ENCODE measurements at places on chromosomes 1 and 21.

- DNase-seq, result no peak
These were observed 2.2 kb upstream of the FRRS1 start for GRCh38 chr1:99768524-99769245.

GRCh38 chr1:225446981-225447615, 19.3 kb upstream of the LBR start:
- DNase-seq, result no peak

DNA sequence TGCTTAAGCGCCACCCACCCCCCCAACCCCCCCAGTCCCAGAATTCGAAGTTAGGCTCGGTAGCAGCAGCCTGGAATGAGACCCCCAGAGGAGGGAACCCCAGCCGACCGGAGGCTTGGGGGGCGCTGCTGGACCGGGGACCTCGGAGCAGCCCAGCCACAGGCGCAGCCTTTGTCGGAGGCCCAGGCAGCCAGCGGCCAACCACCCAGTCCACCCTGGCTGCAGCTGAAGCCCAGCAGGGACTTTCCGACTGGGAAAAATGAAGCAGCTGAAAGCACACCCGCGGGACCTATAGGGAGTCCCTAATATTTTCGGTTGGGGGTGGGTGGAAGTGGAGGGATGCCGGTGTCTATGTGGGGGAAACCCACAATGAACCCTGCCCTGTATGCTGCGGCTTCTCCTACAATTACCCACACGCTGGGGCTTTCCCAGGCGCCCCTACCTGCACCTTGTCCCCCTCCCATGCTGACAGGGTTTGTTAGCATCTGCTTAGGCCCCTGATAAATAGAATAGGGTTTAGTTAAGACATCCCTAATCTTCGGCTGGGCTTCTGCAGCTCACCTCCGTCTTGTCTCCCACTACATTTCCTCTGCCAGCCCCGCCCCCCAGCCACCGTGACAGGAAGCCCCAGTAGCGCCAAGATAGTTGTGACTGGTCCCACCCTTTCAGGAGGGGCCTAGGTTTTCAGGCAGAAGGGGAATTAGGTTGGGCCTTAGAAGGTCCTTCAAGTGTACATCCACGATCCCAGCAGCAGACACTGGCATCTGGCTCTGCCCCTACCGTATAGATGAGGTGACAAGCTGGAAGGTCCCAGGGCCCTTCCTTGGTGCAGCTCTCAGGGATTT, 838 bp downstream of the CCDC28B start:
- DNase-seq, result peak; percentile 66

DNA sequence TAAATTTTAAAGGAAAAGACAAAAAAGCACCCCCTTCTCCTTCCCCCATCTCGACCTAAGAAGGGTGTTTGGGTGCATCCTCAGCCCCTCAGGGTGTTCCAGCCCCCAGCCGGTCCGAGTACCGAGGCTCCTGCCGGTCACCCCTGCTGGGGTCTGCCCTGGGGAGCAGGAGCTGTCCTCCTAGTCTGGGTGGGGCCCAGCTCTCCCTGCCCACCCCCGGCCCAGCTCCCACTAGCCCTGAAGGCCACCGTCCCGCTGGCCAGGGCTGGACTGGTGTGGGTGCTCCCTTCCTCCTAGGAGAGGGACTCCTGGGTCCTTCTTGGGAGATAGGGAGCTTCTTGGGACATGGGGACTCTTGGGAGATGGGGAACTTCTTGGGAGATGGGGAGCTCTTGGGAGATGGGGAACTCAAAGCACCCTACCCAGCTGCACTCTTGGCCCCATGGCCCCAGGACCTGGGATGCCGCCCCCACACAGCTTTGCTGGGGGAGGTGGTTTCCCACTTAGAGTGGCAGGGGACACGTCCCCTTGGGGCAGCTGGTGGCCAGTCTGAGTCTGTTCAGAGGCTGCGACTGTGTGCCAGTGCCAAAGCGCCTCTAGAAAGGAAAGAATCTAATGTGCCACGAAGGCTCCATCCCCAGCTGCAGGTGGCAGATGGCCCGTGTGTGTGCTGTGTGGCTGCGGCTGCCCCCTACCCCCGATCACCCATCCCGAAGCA, 44.5 kb downstream of the MORN1 start:
- DNase-seq, result no peak

DNA sequence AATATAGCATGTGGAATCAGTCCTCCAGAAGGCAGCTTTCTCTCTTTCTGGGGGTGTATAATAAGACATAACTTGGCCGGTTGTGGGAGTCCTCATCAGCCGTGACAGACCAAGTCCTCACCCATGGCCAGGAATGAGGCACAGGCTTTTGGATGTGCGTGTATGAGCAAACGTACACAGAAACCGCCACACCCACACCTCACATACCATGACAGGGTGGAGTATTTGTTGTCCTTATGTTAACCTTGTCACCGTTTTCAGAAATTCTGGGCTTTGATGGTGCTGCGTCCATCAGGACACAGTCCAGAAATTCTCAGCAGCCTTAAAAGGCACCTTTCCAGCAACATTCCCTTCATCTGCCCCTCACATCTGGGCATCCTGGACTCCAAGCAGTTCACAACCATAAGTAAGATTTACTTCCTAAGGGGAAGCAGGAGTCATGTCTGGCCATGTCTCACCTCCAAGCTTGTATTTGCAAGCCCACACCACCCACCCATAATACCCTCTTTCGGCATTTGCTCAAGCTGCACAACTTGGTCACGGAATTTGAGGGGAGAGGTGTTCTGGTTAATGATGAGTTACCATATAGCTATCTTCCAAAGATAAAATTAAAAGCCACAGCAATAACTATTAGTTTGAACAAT, 12.4 kb downstream of the C1orf116 start:
- no peak for DNase-seq

- no peak for DNase-seq
These were observed 779.9 kb downstream of the KCNT2 start for GRCh38 chr1:195828325-195828724.

DNA sequence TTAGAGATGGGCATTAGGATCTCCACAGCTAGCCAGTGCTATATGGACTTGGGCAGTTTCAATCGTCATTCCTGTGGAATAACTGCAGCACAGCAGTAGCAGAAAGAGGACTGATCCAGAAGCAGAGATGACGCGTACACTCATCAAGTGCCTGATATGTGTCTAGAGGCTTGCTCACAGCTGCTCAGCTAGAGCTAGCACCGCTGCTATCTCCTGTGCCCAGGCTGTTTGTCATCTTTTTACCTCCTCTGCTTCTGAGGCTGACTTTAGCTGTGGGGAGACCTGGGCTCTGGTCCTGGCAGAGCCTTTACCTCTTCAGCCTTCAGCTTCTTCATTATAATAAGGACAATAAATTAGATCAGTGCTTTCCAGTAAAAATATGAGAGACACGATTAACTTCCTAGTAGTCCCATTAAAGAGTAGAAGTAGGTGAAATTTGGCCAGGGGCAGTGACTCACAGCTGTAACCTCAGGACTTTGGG, 5.3 kb downstream of the TENT5C start:
- DNase-seq, result no peak

GRCh38 chr1:94803517-94804441, 16.4 kb upstream of the SLC44A3 start:
- DNase-seq, result no peak

- no peak for DNase-seq
These were observed 8.6 kb upstream of the IER5 start for GRCh38 chr1:181079920-181080319.

GRCh38 chr1:205258719-205259118, 31.0 kb downstream of the TMCC2 start:
- no peak for DNase-seq

- DNase-seq, result no peak
These were observed 158.6 kb upstream of the AJAP1 start for GRCh38 chr1:4495809-4496208.

- no peak for DNase-seq
These were observed 60.1 kb downstream of the COL18A1 start for GRCh38 chr21:45465105-45465504.

DNA sequence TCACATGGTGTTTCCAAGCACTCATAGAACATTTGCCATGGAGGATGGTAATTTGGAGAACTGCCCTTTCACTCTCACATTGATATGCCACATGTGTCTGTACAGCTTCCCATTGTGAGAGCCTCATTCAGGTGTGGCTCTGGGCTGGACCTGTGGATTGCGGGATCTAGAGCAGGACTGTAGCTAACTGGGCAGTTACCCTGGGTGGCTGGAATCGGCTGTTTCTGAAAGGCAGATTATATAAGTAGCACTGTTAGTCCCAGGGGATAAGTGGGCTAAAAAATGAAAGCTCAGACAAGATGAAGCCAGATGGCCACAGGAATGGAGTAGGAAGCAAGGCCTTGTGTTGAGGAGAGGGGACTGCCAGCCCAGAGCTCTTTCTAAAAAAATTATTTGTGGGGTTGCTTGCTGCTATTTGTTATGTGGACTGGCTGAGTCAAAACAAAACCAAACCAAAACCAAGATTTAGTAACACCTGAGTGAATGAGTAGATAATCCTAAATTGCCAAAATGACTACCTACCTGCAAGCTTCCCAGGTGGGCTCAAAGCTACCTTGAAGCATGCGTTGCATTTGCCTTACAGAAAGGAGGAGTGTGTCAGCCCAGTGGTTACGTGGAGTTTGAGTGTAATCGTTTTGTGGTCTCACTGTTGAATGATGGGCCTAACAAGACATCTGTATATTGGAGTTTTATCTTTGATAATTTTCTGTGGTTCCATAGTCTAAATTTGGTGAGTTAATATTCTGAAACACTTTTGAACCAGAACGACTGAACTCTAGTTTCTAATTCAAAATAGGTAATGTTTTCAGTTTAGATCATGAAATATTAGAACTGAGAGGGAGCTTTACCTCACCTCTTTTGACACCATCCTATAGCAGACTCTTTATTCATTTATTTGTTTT, 58.0 kb downstream of the SDCCAG8 start:
- DNase-seq, result no peak

- no peak for DNase-seq
These were observed 8.8 kb downstream of the NCMAP start for GRCh38 chr1:24564695-24565094.

DNA sequence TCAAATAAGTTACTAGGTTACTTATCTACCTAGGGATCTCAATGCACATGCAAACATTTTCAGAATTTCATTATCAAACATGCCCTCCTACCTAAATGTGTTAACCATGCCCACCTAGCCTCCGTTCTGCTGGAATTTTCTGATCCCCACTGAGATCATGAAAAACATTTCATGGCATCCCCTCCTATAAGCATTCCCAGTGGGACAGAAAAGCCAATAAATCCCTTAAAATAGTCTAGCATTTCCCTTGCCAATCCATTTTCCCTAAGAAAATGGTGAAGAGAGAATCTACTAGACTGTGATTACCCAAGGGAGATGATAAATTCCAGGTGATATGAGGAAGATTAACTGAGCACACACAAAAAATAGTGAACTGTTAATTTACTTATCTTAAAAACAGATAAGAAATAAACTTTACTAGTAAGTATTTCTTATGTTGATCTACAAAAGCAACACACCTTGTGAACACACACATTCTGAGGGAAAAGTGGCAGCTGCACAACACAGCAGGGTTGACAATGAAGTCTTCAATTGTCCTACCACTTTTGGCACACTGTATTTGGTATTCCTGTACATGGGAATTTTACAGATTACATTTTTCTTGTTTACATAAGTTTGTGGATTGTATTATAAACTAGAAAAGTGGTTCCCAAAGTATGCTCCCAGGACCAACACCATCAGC, 49.6 kb downstream of the ARID4B start:
- no peak for DNase-seq

DNA sequence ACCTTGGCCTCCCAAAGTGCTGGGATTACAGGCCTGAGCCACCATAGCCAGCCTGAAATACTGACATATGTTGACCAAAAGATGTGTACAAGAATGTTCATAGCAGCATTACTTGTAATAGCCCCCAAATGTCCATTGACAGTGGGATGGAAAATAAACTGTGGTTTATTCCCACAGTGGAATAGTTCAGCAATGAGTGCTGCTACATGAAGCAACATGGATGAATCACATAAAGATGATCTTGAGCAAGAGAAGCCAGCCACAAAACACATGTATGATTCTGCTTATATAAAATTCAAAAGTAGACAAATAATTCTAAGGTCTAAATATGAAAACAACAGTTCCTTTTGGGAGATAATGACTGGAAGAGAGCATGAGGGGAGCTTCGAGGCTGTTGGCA, 9.1 kb upstream of the CREG1 start:
- DNase-seq, result no peak

GRCh38 chr1:162171111-162171510, 101.6 kb downstream of the NOS1AP start:
- DNase-seq, result no peak

DNA sequence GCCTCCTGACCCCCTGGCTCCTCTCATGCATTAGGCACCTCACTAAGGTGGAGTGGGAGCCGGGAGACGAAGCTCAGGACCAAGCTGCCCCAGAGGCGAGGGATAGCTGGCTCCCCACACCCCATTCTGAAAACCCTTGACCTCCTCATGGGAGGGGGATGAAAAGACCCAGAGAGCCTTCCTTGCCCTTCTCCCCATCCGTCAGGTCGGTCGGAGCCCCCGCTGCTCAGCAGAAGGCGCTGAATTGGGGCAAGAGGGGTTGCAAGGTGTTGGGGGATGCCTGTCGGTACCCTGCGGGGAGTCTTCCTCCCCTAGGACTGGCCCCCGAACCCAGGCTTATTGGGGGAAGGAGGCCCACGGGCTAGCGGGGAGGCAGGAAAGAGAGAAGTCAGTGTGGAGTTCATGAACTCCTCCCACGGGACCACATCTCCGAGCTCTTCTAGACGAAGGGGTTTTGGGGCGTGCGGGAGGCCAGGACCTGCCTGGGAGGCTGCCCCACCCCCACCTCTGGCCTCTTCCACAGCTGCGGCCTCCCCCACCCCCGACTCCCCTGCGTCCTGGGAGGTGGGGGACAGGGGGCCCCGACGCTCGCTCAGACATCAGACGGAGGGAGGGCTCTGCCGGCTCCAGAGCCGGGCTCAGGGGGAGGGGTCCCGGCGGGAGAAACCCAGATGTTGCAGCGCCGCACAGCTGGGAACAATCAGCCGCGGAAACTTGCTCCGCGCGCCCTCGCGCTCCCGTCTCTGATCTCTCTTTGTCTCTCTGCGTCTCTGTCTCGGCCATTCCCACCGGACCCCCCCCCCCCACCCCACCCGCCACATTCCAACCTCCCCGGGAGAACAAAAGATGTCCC, 719 bp downstream of the MFAP2 start:
- DNase-seq, result no peak

- peak; percentile 1 for DNase-seq
These were observed 41.0 kb upstream of the DR1 start for GRCh38 chr1:93304716-93305138.

DNA sequence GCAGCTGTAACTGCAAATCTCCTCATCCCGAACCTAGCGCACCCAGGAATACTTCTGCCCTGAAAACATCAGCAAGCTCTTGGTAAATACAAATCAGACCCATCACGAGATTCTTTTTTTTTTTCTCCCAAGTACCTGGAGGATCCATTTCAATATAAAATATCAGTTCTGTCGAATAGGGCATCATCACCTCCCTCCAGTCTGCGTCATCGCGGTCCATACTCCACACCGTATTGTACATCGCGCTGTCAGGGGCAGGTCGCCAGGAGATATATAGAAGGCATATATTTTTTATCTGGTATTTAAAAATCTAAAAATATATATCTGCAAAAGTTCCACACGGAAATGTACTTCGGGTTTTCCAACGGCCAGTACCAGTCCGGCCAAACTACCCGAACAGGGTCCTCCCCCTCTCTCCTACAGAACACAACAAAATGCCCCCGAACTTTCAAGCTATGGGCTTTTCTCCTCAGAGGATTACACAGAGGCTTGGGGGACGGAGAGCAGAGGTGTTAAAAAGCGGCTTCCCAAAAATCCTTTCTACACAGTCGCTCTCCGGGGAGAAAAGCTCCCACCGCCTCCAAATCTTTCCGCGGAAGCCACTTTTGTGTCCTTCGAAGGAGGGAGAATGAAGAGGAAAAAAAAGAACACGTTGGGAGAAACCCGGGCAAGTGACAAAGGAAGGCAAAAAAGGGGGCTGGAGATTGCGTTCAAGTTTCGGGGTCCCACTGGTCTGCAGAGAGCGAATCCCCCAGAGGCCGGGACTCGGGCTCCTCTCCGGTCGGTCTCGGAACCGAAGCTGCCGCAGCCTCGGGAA, 509 bp downstream of the PIK3R3 start:
- no peak for DNase-seq
